PC-9 (cell line): ENCODE measurements at places on chromosomes 2 and 18. TPM values are rescaled to one million over a fixed set of nuclear protein-coding genes. Genes with fewer than 3 reads are reported as not detected.

The ACMSD gene
- not detected in 2 replicates for total RNA-seq

The CFAP221 gene
- not detected in 2 replicates for total RNA-seq

The TNS1 gene
- total RNA-seq: 5.5 and 6.0 TPM in 2 replicates

The G6PC2 gene
- total RNA-seq: not detected in 2 replicates

- H3K27me3 ChIP-seq: no peaks in the 10 kb centered on the region
- peaks cover 29% of the 10 kb centered on the region for H3K4me1 ChIP-seq
Observed at GRCh38 chr18:45173327-45173726, 441.9 kb upstream of the SLC14A2 start.

DNA sequence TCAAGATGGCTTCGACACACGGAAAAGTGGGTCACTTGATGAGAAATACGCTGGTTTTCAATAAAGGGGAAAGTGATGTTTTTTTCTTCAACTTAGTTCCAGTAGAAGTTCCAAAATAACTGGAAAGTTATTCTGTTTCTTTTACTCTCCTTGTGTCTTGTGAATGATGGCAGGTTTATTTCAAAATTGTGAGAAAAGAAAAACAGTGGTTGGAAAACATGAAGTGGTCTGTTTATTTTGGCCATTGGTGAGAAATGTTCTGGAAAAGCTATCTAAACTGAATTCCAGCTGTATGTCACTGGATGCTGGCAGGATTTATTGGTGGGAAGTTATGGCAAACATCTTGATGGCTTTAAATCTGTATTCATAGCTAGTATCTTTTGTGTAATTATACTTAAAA, 484.1 kb downstream of the DCC start:
- DNase-seq: no peak
- H3K4me1 ChIP-seq: no peaks in the 10 kb centered on the region
- H3K27ac ChIP-seq: no peak overlapping the region
- H3K36me3 ChIP-seq: no peaks in the 10 kb centered on the region
- H3K4me3 ChIP-seq: no peak overlapping the region

DNA sequence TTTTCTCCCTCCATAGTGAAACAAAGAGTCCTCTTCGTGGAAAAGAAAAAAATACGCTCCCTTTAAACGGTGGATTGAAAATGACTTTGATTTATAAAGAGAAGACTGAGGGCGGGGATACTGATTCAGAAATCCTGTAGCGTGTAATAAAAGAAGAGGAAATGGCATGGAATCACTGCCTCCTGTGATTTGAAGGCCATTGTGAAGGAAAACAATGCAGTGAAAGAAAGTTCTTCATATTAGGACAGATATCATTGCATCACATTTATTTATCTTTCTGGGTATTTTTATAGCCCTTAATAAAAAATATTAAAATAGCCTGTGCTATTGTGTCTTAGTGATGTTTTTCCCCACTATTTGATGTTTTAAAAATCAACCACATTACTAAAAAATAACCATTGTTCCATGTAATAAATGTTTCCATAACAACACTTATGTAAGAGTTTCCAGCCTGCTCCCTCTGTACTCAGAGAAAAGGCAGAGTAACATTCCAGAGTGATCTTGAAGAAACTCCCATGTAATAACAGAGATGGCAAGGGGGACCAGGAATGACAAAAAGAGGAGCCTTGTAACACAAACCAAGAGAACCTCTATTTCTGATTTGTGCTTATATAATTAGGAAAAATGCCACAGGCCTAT, 8.0 kb downstream of the MRPL33 start:
- H3K27me3 ChIP-seq: no peaks in the 10 kb centered on the region
- DNase-seq: no peak
- 0 out of 2 replicates have a peak, but pooled peaks cover 2% of the 10 kb centered on the region for H3K4me1 ChIP-seq
- no peak overlapping the region for H3K27ac ChIP-seq
- peaks cover 42% of the 10 kb centered on the region for H3K36me3 ChIP-seq

DNA sequence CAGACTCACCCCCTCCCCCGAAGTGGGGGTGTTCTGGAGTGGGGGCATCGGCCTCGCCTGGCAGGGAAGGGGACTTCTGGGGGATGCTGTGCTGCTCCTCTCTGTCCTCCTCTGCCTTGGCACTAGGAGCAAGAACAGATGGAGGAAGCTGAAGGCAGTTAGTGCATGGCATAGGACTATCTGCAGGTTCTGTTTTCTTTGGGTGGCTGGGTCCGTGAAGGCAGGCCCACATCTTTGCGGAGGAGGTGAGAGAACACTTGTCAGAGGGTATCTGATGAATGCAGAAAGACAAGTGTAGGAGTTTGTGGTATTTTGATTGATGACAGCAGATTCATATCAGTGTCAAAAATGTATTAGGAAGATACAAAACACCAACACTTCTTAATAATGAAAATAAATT, 411.4 kb downstream of the TSN start:
- no peak overlapping the region for H3K27ac ChIP-seq
- no peak for DNase-seq
- peaks cover 26% of the 10 kb centered on the region for H3K27me3 ChIP-seq

- H3K27ac ChIP-seq: no peak overlapping the region
- peaks cover 35% of the 10 kb centered on the region for H3K4me1 ChIP-seq
- no peak for DNase-seq
- no peaks in the 10 kb centered on the region for H3K27me3 ChIP-seq
Observed at GRCh38 chr2:9388950-9389911, 34.1 kb downstream of the ITGB1BP1 start.

- no peak overlapping the region for H3K4me3 ChIP-seq
- H3K27ac ChIP-seq: no peak overlapping the region
- peaks cover 64% of the 10 kb centered on the region for H3K27me3 ChIP-seq
- no peaks in the 10 kb centered on the region for H3K36me3 ChIP-seq
- H3K4me1 ChIP-seq: no peaks in the 10 kb centered on the region
- no peak for DNase-seq
Observed at GRCh38 chr2:15940661-15941480, 521 bp downstream of the MYCN start.

DNA sequence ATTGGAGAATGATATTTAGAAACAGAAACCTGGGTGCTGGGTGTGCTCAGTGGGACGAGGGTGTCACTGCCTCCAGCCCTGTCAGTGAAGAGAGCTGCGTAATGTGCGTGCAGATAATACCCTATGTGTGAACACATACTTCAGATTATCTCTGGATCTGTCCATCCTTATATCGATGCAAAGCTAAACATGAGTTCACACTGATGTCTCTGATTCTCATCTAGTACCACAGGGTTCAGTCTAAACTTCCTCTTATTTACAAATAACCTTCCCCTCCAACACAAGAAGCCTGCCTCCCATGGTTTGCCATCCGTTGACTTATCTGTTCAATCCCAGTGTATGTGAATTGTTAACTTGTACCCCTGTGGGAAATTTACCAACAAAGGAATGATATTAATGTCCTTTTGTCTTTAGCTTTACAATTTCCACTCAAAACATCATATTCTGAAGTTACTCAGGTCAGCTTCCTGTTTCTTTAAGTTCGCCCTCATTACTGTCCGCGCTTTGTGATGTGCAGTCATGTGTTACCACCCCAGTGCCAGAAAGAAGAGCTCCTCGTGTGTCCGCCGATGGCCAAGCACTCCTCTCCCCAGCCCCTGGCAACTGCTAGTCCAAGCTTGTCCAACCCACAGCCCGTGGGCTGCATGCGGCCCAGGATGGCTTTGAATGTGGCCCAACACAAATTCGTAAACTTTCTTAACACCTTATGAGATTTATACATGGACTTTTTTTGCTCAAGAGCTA, 108.2 kb downstream of the RTP5 start:
- H3K4me1 ChIP-seq: no peaks in the 10 kb centered on the region
- DNase-seq: no peak
- H3K27me3 ChIP-seq: peaks cover 90% of the 10 kb centered on the region
- no peak overlapping the region for H3K4me3 ChIP-seq
- H3K27ac ChIP-seq: no peak overlapping the region
- no peaks in the 10 kb centered on the region for H3K36me3 ChIP-seq

DNA sequence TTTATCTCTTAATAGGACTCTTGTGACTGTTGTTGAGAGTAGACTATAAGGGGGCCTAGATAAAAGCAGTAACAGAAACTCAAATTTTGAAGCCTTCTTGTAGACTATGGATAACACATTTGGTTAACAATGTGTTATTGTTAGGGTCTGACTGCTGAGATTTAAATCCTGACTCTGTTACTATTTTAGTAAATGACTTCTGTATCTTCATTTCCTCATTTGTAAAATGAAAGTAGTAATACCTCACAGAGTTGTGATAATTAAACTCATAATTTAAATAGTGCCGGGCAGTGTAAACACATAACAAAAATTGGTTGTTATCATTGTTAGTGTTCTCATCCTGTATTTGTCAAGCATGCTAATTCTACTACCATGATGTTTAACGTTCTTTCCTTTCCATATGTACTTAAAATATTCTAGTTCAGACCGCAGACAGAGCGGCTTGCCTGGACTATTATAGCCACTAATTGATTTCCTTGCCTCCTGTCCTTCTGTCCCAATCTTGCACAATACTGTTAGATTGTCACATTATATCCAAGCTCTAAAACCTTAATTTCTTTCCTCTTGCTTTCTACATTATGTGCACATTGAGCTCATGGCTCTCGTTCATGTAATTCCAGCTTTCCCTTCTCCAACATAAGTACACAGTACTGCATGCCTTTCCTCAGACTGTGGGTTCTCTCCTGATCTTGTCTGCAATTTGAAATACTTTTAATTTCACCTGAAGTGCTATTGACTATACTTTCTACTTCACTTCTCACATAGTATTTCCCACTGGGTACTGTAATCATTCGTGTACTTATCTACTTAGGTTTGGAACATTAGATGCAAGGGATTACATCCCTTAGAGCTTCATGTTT, 48.4 kb downstream of the RBBP8 start:
- no peaks in the 10 kb centered on the region for H3K36me3 ChIP-seq
- DNase-seq: no peak
- peaks cover 17% of the 10 kb centered on the region for H3K4me1 ChIP-seq
- H3K27me3 ChIP-seq: no peaks in the 10 kb centered on the region
- no peak overlapping the region for H3K4me3 ChIP-seq

GRCh38 chr18:65753520-65753919, 2.7 kb downstream of the CDH7 start:
- no peaks in the 10 kb centered on the region for H3K4me1 ChIP-seq
- H3K36me3 ChIP-seq: no peaks in the 10 kb centered on the region
- DNase-seq: no peak

- H3K4me1 ChIP-seq: no peaks in the 10 kb centered on the region
- DNase-seq: no peak
- H3K27ac ChIP-seq: no peak overlapping the region
- no peaks in the 10 kb centered on the region for H3K27me3 ChIP-seq
- H3K36me3 ChIP-seq: no peaks in the 10 kb centered on the region
Observed at GRCh38 chr18:23772327-23773024, 83.2 kb downstream of the LAMA3 start.

DNA sequence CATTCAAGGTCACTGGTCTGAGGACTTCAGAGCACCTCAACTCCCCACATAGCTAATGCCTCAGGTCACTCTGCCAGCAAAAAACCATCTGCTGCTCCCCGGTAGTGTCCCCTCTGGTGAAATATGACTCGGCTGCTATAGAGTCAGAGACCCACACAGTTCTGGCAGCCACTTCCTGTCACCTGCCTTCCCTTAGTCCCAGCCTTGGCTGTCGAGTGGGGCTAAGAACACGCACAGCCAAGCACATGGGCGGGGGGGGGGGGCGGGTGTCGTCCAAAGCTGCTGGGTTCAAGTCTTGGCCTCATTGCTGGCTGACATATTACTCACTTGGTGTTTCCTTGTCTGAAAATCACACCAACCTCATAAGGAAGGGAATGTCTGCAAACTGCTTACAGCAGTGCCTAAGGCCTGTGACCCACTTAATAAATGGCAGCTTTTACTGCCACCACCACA, 37.5 kb downstream of the POLR1A start:
- DNase-seq: no peak
- H3K4me1 ChIP-seq: peaks cover 26% of the 10 kb centered on the region
- no peak overlapping the region for H3K27ac ChIP-seq
- H3K4me3 ChIP-seq: no peak overlapping the region

DNA sequence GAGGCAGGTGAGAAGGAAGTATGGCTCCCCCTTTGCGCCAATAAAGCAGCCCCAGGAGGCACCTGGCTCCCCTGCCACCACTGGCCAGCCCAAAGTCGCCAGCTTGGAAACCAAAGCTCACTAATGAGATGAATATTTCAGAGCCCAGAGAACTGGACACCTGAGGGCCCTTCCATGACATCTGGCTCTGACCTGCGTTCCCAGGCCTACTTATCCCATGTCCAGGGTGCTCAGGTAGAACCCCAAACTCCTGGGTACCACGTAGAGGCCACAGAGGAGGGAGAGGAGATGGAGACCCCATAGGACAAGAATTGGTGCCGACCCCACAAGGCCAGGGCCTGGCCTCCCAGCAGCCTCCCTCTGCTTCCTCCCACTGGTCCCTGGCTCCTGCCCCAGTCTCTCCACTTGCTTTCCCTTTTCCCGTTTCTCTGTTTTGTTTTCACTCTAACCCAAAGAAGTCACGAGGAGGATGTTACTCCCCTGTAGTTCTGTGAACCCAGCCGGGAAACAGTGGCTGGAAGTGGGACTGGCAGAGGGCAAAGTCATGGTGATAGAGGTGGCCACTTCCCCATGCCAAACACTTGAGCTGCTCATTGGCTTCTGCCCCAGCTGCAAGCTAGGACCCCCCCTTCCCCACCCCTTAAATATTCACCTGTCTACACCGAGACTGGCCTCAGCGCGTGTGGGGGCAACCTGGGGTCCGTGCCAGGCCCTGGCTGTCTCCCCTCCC, 820 bp downstream of the TMBIM1 start:
- no peaks in the 10 kb centered on the region for H3K36me3 ChIP-seq
- H3K27me3 ChIP-seq: no peaks in the 10 kb centered on the region
- DNase-seq: no peak
- H3K4me1 ChIP-seq: peaks cover 86% of the 10 kb centered on the region
- peak overlapping the region; percentile 96 for H3K27ac ChIP-seq
- peak overlapping the region; percentile 89 for H3K4me3 ChIP-seq

DNA sequence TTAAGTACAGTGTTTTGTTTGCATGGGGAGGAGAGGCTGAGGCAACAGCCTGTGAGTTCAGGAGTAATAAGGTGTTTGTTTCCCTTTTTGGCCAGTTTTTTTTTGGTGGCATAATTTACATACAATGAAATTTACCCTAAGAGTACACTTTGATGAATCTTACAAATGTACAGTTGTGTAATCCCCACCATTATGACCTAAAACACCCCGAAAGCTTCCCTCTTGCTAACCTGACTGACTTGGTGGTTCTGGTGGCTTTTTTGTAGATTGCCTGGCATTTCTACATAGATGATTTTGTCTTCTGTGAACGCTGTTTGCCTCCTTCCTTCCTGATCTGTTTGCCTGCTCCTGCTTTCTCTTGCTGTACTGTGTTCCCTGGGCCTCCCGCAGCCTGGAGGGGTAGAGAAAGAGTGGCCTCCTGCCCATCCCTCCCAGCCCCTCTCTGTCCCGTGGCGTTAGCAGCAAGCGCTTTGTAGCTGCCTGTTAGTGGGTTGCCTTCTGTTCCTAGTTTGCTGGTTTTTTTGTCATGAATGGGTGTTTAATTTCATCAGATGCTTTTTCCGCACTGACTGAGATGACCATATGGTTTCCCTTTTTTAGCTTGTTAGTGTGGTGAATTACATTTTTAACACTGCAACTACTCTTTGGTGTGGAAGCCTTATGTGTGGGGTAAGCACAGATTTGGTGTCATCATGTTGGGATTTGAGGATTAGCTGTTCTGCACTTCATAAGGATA, 32.1 kb downstream of the ASAP2 start:
- H3K27ac ChIP-seq: peak overlapping the region; percentile 98
- H3K27me3 ChIP-seq: no peaks in the 10 kb centered on the region
- no peak overlapping the region for H3K4me3 ChIP-seq
- DNase-seq: no peak
- peaks cover 69% of the 10 kb centered on the region for H3K4me1 ChIP-seq
